ENCODE measurements at places on chromosomes 13 and 19. TPM values are rescaled to one million over a fixed set of nuclear protein-coding genes. Genes with fewer than 3 reads are reported as not detected.

Gene PLA2G4C
- 2.0 TPM for total RNA-seq

Gene PTPRH
- 1.2 TPM for total RNA-seq

Gene ZMYM5
- total RNA-seq, result 13.8 TPM

Gene ZNF534
- total RNA-seq, result not detected

Gene ZNF835
- 0.11 TPM for total RNA-seq

Gene CD70
- total RNA-seq, result not detected

Gene CKM
- not detected for total RNA-seq

Gene ATXN8OS
- total RNA-seq, result not detected

Gene RGS9BP
- not detected for total RNA-seq

Gene GAS6
- 7.7 TPM for total RNA-seq

Gene QPCTL
- 11.8 TPM for total RNA-seq

Gene TMEM91
- 6.6 TPM for total RNA-seq

Gene JSRP1
- total RNA-seq, result 0.40 TPM

Gene TNNT1
- 1.1 TPM for total RNA-seq

Gene ZNF491
- total RNA-seq, result 9.8 TPM

Gene CCNA1
- 0.25 TPM for total RNA-seq

Gene CHMP2A
- 61.6 TPM for total RNA-seq

Gene TUBB4A
- 39.9 TPM for total RNA-seq

Gene VAV1
- total RNA-seq, result not detected

Gene SPRY2
- 106 TPM for total RNA-seq

Gene CERS1
- 27.7 TPM for total RNA-seq

Gene IFNL1
- not detected for total RNA-seq

Gene LIG4
- total RNA-seq, result 10.5 TPM

Gene KISS1R
- total RNA-seq, result 2.4 TPM

Gene TNNI3
- 5.4 TPM for total RNA-seq

Gene IGFLR1
- 6.3 TPM for total RNA-seq

Gene LIPE
- total RNA-seq, result 29.1 TPM

Gene F2RL3
- not detected for total RNA-seq

Gene IZUMO4
- 5.6 TPM for total RNA-seq

Gene FBN3
- 12.8 TPM for total RNA-seq

Gene PSG7
- not detected for total RNA-seq

Gene ZNF442
- total RNA-seq, result 5.6 TPM

Gene ZNF600
- 2.1 TPM for total RNA-seq

All from neural crest cell (in vitro differentiated cells).